Stimulated activated CD4-positive, alpha-beta T cell treated with anti-CD3 and anti-CD28 coated beads, TNF-alpha, amount 100 ng/mL, for 24 hours (primary cell): ENCODE measurements at places on chromosomes 7 and 10.

- no peak for DNase-seq
These were observed 13.1 kb upstream of the UCMA start for GRCh38 chr10:13247246-13247645.

GRCh38 chr10:4786043-4786839 lies 39.8 kb upstream of the AKR1E2 start:
- DNase-seq = no peak

GRCh38 chr10:77267703-77268675 lies 369.6 kb downstream of the KCNMA1 start:
- no peak for DNase-seq

- DNase-seq = no peak
These were observed 111.1 kb upstream of the TCF7L2 start for GRCh38 chr10:112838784-112839481.

DNA sequence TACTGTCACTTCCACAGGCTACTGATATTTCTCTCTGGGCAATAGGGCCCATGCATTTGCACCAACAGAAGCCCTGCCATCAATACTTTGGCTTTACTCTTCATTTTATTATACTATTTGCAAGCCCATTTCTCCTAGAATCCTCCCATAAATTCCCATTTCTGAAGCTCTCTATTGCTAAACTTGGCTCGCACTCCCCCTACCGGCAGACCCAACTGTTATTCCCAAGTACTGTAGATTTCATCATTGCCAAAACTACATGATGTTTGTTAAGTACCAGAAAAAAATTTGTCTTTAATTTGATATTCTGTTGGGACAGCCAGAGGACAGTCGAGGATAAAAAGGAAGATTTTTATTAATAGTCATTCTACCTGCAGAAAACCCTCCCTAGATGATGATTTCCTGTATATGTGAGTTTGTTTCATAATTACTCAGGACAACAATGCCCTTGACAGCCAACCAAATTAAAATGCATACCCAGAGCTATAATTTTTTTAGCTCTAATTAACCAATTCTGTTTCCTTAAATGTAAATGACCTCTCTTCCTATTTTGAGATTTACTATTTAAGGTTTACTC lies 298.6 kb downstream of the REEP3 start:
- DNase-seq = no peak

DNA sequence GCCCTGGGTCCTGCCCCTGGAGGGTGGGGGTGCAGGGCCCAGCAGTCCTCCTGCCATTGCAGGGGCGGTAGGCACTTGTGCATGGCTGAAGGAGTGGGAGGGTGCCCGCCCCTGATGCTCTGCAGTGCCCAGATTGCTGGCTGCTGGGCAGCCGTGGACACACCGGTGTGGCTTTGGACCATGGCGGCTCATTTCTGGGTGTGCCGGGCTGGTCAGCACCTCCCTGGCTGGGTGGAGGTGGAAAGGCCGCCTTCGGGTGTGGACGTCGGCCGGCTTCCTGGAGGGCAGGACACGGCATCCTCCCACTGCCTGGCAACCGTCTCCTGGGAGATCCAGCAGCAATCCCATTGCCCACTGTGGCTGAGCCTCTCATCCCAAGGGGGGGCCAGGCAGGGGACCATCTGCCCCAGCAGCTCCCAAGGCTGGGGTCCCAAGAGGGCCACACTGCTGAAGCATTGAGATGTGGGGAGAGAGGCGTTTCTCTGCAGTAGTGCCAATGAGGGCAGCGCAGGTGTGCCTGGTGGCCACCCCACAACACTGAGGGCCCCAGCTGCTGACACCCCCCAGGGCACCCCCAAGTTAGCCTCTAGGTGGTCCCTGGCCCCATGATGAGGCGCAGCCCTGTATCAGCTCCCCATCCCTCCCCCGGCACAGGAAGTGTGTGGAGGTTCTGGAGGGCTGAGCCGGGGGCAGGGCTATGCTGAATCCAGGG lies 12.9 kb downstream of the TTYH3 start:
- no peak for DNase-seq

DNA sequence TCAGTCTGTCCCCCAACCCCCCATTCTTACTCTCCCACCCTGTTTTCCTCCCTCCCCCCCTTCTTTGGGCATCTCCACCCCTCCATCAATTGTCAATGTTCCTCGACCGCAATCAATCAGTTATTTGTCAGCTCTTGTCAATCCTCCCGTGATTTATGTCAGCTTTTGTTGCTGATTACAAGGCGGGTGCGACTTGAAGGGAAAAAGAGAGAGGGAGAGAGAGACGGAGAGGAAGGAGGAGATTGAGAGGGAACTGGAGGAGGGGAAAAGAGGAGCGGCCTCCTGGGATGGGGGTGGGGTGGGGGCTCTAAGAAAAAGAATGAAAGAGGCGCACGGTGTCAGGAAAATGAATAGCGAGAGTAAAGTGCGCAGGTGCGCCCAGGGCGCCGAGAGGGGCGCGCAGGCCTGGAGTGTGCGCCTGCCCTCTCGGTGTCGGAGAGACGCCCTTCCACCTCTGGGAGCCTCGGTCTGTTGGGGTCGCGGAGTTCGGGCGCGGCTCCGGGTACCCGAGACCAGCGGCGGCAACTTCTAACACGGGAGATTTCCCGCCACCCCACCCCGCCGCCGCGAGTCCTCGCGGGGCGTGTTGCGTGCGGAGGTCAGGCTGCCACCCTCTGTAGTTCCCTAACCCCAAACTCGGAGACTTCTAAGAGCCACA lies 1.1 kb upstream of the ZNF503 start:
- no peak for DNase-seq

DNA sequence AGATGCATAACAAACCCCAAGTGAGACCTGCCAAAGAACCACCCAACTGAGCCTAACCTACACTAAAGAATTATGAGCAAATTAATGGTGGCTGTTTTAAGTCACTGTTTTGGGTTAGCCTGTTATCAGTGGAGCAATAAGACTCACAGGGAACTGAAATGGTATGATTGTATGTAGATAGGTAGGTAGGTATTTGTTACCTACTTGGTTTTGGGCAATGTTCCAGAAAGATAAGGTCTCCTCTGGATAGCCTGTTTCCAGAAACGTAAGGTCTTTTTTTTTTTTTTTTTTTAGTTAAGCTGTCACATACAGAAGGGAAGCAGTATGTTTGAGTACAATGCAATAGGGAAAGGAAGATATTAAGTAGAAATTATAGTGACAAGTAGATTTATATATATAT lies 47.6 kb downstream of the PSMC2 start:
- DNase-seq = no peak

- DNase-seq = no peak
These were observed 91.4 kb upstream of the CYP26C1 start for GRCh38 chr10:92969151-92969550.

- no peak for DNase-seq
These were observed 2.5 kb upstream of the BRI3 start for GRCh38 chr7:98278936-98279335.

GRCh38 chr10:60172363-60172990 lies 217.2 kb downstream of the ANK3 start:
- DNase-seq = no peak

- no peak for DNase-seq
These were observed 53.9 kb downstream of the NOC3L start for GRCh38 chr10:94308866-94309265.

- peak; percentile 70 for DNase-seq
These were observed 3.7 kb downstream of the NRP1 start for GRCh38 chr10:33330543-33331378.

DNA sequence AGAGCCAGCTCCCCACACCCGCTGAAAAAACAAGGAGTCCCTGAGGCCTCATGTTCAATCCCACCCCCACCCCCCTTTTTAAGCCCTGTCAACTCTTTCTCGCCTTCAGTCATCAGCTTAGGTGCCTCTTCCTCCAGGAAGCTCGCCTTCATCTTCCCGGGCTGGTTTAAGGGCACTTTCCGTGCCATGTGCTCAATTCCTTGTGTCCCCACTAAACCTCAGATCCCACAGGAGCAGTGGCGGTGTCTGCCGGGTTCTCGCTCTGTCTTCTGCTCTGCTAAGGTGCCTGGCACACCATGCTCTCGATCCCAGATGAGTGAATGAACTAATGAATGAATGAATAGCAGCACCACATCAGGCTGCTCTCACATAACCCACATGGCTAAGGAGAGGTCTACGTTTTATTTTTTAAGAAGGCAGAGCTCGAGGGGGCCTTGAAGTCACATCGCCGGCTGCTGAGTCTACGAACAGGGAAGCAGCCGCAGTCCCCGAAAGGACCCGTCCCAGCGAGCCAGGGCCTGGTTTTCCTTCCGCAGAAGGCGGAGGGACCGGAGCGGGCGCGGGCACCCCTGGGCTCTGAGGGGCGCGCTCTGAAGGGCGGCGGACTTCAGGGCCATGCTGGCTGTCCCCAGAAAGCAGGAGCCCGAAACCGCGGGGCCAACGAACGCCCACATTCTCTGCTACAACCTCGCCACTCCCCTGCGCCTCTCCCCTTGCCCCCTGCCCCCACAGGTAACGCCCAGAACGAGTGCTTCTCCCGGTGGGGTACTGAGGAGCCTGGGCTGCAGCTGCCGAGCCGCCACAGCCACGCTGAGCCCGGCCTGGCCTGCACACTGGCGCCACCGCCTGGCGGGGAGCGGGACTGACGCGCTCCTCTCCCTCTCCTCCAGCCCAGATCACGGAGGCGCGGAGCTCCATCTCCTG lies 73.4 kb upstream of the KCNMA1 start:
- DNase-seq = peak; percentile 29
